ENCODE measurements at places on chromosomes 3 and 15.

DNA sequence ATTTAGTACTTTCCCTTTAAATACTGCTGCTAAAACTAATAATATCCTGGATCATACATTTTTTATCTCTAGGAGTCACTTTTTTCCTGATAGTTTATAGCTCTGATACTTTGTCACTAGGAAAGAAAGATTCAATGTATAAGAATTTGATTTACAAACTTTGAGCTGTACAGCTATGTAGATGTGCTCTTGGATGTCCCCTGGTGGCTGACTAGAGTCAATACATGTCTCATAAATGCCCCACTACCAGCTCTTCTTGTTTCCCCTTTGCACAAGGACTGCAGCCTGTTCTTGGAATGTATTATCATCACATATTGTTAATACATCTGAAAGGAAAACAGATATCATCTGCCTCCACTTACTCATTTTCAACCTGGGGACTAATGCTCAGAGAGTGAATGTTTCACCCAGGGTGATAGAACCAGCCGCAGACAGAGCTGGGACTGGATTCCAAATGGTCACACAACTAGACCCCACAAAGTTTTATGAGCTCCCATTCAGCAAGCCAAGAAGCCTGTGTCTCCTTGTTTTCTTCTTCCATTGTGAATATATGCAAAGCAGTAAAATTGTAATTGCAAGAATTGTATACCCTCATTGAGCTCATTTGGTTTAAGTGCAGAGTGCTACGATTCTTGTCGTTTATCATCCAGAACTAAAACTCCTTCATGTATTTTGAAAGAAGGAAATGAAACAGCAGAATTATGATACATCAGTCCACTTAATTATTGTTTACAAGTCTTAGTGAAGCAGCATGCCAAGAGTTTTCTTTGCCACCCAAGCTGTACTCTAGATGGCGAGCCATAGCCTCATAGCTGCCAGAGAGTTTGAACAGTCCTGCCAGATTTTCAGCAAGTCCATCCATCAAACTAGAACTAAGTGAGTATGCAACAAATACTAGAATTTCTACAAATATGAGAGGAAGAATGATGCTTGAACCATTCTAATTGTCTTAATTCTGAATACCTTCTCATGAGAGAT is 261.6 kb upstream of the LMCD1 start:
- DNase-seq, result no peak

GRCh38 chr3:110965976-110966375 is 105.6 kb upstream of the NECTIN3 start:
- DNase-seq, result no peak

DNA sequence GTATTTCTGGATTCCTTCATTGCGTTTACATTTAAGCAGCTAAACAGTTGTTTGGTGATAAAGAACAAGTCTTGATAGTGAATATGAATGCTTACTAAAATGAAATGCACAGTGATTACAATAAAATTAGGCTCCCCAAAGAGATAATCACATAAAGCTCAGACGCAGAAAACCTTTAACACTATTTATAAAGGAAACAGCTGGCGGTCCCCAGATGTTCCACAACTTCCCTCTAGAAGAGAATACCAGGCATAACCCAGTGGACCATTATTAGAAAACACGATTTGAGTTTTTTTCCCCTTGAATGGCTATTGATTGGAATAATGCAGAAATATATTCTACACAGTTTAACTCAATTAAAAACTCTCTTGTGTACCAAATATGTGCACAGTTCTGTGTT is 573.2 kb downstream of the DIPK2A start:
- DNase-seq, result no peak

- DNase-seq, result no peak
These were observed 112.0 kb downstream of the SOX2 start for GRCh38 chr3:181823716-181824115.

DNA sequence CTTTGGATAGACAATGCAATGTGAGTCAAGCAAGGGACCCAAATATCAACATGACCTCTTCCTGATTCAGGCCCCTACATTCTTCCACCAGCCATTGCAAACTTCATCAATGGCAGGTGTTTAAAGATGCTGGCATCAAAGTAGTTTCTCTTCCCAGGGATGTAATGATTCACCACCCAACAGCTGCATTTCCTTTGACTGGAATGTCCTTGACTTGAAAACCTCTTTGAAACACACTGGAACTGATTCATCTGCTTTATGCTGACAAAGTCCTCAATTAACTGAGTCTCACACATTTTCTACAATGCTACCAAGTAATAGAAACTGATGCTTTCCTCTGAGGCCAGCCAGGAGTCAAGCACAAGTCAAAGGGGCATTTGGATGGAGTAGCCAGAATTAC is 385.5 kb downstream of the GBE1 start:
- DNase-seq, result no peak

GRCh38 chr15:65421360-65422215 is 1.2 kb downstream of the IGDCC4 start:
- DNase-seq, result no peak

DNA sequence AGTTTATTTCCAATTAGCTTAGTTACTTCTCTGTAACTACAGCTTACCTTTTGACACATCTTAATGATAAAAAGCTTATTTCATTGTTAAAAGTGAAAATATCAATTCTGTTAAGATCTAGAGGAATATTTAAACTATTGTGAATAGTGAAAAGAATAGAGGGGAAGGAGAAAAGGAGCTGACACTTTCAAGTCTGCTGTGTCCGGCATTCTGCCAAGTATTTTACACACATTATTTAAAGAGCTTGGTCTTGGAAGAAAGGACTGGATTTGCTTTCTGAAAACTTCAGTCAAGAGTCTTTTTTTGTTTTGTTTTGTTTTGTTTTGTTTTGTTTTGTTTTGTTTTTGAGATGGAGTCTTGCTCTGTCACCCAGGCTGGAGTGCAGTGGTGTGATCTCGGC is 34.8 kb downstream of the CCDC80 start:
- no peak for DNase-seq

DNA sequence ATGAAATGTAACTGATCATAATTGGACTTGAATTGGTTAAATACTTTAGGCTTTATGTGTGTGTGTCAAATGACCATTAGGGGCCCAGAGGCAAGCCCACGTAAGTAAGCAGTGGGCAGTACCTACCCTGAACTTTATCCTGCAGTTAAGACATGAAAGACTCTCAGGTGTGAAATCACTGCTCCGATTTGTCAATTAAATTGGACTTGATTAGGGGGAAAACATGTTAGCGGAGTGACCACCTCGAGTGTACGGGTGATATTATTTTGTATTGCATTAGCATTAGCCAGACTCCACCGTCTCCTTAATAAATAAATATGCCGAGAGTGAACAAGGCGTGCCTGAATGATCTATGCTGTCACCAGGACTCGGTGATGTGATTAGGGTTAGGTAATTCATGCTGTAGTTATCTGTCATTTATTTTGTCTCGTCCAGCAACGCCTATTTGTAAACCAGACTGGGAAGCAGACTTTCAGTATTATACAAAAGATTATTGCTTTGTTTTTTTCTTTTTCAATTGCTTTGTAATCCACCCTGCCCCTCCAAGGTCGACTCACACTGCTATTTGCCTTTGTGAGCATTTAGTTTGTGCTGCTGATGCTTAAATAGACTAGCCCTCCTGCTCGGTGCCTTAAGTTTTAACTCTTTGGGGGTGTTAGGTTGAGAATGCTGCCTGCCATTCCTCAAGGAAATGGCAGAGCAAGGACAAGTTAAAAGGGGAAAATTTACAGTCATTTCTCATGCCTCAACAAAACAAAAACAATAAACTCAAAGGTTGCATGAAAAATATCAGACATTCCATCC is 1.8 kb downstream of the RBMS3 start:
- DNase-seq, result no peak

- peak; percentile 25 for DNase-seq
These were observed 19.8 kb downstream of the MEGF11 start for GRCh38 chr15:66233487-66234415.

DNA sequence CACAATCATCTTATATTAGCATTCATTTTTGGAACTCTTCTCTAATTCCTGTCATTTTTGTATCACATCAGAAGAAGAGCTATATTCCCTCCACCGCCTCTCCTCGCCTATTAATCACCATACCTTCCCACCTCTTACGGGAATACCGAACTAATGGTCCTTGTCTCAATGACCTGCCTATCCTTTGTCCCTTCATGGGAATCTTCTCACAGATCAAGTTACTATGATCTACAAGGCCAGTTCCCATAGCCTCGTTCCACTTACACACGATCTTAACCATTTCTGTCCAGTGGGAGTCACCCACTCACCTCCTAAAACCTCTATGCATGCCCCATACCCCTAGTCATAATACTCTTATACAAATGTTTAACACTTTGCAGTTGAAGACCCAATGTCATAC is 342.6 kb upstream of the TPRG1 start:
- no peak for DNase-seq

- DNase-seq, result no peak
These were observed 16.7 kb downstream of the PLA2G4D start for GRCh38 chr15:42077689-42078088.

DNA sequence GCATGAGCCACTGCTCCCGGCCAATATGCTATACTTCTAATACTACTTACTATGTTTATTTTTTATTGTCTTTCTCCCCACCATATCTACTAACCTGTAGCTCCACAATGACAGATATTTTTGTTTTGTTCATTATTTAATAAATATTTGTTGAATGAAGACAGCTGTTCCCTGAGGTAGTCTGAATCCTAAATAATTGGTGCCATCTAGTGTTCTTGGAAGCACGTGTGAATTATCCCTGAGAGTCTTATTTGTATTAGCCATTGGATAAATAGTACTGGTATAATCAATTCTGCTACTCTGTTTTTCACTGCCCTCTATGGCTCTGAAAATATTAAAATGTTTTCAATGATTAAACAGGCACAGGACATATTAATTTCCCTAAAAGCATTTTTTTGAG is 5.6 kb upstream of the APPL1 start:
- no peak for DNase-seq

GRCh38 chr3:105828703-105829102 is 40.1 kb downstream of the CBLB start:
- no peak for DNase-seq

- no peak for DNase-seq
These were observed 1.3 kb upstream of the RBP1 start for GRCh38 chr3:139540651-139541531.

- DNase-seq, result no peak
These were observed 130.9 kb downstream of the CHSY1 start for GRCh38 chr15:101120987-101121386.

- DNase-seq, result no peak
These were observed 1.4 kb downstream of the CIB2 start for GRCh38 chr15:78129751-78130287.

- DNase-seq, result no peak
These were observed 283.9 kb downstream of the TAFA4 start for GRCh38 chr3:68648494-68648893.

DNA sequence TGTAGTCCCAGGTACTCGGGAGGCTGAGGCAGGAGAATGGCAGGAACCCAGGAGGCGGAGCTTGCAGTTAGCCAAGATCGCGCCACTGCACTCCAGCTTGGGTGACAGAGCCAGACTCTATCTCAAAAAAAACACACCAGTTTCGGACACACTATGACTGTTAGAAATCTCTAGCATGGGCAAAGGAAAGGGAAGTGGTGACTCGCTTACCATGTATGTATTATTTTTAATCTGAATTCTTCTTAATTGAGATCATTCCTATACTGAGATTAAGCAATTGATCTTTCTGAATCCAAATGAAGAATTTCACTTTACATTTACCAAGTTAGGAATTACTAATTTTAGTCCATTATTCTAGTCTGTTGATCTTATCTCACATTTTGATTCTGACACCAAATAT is 459.2 kb upstream of the ALCAM start:
- DNase-seq, result no peak

DNA sequence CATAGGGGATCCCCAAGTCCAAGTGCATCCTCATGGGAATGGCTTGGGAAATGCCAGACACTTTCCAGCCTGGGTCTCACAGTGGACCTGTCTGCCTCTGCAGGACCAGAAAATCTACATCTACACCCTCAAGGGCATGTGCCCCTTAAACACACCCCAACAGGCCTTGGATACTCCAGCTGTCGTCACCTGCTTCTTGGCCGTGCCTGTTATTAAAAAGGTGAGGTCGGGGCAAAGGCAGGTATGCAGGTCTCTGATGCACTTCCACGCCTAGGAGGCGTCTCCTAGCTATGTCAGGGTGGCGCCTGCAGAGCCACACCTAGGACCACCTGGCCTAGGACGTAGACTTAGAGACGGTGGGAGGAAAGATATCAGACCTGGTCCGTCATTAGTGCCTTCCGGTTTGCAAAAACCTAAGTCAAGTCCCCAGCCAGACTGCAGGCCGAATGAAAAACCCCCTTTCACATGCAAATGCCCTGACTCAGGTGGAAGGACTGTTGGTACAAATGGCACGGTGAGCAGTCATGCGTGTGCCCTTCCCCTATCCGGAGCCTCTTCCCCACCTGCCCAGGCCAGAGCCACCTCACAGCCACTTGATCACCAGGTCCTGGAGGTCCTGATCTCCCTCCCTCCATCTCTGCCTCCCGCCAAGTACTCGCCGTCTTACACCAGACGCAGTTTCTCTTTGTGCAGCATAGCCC is 143.5 kb downstream of the LRRK1 start:
- no peak for DNase-seq

GRCh38 chr15:74787251-74788041 is 5.6 kb downstream of the CSK start:
- peak; percentile 92 for DNase-seq

- DNase-seq, result no peak
These were observed 24.9 kb upstream of the ARPIN start for GRCh38 chr15:89937365-89938350.

GRCh38 chr3:55687526-55687925 is 200.4 kb upstream of the WNT5A start:
- DNase-seq, result no peak

- DNase-seq, result no peak
These were observed 13.6 kb upstream of the LTF start for GRCh38 chr3:46478341-46478740.

DNA sequence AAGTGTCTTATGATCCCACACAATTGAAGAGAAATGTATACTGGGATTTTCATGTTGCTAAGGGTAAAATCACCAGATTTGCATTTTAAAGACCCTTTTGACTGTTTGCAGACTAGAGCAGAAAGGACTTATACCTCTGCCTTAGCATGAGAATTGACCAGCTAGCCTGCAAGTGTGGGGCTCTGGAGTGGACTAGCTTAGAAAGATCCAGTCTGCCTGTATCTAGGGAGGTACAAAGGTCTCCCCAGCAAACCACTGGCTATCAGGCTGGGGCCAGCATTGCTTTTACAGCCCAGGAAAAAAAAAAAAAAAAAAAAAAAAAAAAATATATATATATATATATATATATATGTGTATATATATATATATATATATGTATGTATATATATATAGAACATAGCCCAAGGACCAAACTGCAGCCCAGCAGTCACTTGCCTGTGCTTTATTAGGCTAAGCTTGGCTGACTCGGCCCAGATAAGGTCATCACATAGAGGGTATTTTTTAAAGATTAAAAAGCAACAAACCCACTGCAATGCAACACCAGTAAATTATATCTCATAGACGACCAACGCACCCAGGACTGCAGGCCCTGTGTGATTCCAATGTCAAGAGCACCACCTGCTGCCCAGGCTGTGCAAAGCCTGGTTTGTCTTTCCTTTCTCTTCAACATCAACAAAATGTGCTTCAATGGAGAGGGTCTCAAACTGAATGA is 63.7 kb downstream of the DCLK3 start:
- peak; percentile 44 for DNase-seq

Data from activated T-cell treated with anti-CD3 and anti-CD28 coated beads, Interleukin-2, amount 50 U/mL, for 48 hours (primary cell).